Thymus (tissue), 14 donors: ENCODE measurements at places on chromosomes 2 and 18.

DNA sequence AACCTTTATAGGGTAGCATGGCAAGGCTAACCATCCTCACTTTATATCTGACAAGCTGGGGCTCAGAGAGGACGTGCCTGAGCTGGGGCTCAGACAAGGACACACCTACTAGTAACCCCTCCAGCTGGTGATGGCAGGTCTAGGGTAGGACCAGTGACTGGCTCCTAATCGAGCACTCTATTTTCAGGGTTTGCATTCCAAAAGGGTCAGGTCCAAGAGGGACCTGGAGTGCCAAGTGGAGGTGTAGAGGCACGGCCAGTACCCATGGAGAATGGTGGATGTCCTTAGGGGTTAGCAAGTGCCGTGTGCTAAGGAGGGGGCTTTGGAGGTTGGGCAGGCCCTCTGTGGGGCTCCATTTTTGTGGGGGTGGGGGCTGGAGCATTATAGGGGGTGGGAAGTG is 1.2 kb upstream of the DES start:
- H3K4me3 ChIP-seq = no peak overlapping the region
- DNase-seq = no peak
- peaks cover 70% of the 10 kb centered on the region for H3K27me3 ChIP-seq

DNA sequence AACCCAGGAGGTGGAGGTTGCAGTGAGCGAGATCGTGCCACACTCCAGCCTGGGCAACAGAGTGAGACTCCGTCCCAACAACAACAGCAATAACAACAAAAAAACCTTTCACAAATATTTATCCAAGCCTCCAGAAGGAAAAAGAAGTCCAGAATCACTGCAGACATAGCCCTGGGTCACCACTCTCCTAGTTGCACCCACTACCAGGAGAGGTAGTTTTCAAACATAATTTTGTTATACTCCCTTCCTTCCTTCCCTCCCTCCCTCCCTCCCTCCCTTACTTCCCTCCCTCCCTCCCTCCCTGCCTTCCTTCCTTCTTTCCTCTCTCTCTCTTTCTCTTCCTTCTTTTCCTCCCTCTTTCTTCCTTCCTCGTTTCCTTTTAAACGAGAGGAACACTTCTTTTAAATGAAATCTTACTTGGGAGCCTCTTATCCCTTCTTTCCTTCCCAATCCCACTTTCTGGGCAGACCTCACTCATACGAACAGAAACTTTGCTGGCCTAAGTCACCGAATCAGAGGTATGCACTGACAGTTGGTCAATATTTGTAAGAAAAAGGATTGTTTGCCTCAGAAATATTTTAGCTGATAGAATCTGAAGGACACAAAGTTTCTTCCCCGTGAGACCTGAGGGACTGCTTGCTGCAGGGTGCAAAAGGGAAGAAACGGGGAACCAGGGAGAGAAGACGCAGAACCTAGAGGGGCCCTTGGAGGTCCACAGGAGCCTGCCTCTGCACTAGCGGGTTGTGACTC is 88.1 kb upstream of the AGAP1 start:
- no peak overlapping the region for H3K4me3 ChIP-seq
- no peak for DNase-seq
- no peaks in the 10 kb centered on the region for H3K36me3 ChIP-seq
- H3K27me3 ChIP-seq = no peaks in the 10 kb centered on the region
- H3K4me1 ChIP-seq = no peaks in the 10 kb centered on the region

DNA sequence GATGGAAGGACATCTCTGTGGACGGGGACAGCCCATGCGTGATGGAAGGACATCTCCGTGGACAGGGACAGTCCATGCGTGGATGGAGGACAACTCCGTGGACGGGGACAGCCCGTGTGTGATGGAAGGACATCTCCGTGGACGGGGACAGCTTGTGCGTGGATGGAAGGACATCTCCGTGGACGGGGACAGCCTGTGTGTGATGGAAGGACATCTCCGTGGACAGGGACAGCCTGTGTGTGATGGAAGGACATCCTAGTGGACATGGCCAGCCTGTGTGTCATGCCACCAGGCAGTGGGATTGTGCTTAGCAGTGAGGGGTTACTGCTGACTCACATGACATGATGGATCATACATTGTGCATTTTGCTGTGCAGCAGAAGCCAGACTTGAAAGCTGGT is 30.0 kb upstream of the NFATC1 start:
- no peak for DNase-seq
- H3K27me3 ChIP-seq = no peaks in the 10 kb centered on the region
- H3K27ac ChIP-seq = no peak overlapping the region
- H3K4me3 ChIP-seq = no peak overlapping the region

GRCh38 chr2:69177785-69178636 is 165.0 kb downstream of the ANTXR1 start:
- H3K27me3 ChIP-seq = no peaks in the 10 kb centered on the region
- no peaks in the 10 kb centered on the region for H3K36me3 ChIP-seq
